ENCODE measurements at places on chromosomes 2 and 18.
A peak's percentile ranks its signal among the peaks of the same experiment; 100 is the strongest.

- DNase-seq, result no peak
Observed at GRCh38 chr18:77056344-77057005, 76.1 kb downstream of the MBP start.

DNA sequence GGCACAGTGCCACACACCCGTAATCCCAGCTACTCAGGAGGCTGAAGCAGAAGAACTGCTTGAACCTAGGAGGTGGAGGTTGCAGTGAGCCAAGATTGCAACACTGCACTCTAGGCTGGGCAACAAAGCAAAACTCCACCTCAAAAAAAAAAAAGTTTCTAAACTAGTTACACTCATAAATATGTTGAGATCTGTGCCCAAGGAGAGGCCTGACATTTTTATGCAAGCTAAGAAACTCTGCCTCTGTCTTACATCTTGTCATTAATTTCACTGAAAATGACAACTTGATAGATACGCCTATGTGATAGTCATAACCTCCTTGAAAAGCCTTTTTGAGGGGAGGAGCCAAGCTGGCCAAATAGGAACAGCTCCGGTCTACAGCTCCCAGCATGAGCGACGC, 412.7 kb downstream of the STK39 start:
- DNase-seq, result no peak

DNA sequence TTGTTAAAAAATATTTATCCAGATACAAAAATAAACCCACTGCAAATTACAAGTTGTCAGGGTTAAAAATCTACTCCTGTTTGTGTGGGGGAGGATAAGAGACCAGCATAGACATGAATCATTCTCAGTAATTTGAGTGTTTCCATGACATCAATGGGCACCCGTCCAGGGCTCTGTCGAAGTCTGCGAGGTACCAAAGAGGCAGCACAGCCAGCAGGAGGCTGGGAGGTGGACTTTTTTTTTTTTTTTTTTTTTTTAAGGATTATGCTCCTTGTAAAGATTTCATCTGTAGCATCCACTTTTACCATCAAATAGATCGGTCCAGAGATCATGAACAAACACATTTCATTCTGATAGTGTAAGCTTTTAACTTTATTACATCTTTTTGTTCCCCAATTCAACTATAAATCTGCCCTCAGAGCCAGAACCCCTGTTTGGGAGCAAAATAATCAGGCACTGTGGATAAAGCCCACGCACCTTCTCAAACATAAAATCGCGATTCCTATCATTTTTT, 182.0 kb downstream of the TCF4 start:
- peak; percentile 77 for DNase-seq

DNA sequence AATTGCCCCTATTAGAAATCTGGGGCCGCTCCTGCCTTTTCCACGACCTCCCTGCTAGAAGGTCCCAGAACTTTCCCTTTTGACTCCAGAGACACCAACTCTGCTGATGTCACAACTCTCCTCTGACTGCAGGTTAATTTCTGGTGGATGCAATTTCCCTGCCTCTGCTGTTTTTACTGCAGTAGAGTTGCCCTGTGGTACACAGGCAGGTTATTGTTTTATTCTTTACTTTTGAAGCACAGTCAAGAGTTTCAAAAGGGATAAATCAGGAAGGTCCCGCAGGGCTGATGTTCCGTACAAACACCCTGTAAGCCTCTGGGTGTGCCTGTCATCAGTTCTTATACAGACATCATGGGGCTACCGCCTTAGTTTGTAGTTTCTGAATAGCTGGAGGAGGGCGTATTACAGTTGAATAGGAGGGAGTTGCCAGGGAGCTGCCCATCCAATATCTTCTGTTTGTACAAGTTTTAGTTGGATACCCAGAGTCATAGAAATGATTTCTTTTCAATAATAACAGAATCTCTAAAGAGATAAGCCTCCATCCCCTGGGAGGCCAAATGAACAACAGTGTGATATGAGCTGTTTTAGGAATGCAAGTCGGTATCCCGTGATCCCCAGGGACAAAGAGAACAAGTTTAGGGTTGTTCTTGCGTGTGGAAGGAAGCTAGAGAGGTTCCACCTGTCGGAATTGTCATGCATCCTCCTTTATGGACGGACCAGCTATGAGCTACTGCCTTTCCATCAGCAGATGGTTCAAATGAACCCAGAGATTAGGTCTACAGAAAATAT, 108.4 kb upstream of the COPS8 start:
- no peak for DNase-seq

DNA sequence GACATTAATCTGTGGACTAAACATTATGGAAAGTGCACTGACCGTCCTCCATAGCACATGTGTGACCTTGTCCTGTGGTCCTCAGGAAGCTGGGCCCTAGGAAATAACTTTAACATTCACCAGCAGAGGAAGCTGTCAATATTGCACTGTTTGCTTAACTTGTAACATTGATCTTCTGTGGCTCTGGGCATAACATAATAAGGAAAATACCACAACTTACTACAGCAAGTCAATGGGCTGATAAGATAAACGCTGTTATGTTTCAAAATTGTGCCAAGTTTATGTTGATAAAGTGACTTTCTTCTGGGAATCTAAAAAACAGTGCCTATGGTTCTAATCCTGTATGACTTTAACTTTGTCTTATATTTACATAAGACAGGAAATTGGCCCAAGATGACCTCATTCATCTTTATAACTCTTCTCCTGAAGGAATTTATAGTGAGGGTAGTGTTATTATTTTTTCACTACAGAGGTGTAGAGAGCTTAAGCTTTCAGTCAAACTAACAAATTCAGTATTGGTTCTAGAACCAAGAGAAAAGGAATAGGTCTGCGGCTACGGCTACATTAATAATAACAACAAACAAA, 113.7 kb upstream of the MAP4K3 start:
- DNase-seq, result no peak

- no peak for DNase-seq
Observed at GRCh38 chr18:8151181-8151580, 458.1 kb upstream of the RAB12 start.

DNA sequence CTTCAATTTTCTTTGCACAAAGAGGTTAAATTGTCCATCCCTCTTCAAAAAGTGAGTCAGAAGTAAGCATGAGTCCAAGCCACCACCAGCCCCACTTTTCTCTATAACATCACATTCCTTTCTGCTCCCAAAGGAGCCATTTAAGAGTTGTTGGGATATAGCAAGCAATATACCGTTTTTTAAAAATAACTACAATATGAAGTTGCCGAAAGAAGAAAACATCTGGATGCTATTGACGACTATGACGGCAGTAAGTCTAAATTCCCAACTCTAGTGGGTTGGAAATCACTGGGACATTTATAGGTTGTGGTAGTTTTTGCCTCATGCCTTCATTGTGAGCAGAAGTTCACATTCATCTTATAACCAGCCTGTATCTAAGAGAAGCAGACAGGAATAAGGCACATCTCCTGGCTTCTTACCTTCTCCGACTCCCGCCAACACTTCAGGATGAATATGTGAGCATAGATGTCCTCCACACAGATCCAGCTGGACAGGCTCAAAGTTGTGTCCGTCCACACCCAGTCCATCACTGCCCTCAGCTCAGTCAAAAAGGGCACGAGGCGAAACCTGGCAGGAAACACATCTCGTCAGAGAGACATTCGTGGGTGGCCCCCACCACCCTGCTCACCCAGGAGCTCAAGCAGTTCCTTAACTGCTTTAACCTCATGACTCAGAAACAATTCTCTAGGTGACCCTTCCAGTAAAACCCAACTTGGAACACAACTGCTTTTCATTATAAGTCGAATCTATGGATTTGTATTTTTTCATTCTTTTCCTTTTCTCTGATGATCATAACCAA, 163.6 kb downstream of the NAPG start:
- DNase-seq, result no peak

DNA sequence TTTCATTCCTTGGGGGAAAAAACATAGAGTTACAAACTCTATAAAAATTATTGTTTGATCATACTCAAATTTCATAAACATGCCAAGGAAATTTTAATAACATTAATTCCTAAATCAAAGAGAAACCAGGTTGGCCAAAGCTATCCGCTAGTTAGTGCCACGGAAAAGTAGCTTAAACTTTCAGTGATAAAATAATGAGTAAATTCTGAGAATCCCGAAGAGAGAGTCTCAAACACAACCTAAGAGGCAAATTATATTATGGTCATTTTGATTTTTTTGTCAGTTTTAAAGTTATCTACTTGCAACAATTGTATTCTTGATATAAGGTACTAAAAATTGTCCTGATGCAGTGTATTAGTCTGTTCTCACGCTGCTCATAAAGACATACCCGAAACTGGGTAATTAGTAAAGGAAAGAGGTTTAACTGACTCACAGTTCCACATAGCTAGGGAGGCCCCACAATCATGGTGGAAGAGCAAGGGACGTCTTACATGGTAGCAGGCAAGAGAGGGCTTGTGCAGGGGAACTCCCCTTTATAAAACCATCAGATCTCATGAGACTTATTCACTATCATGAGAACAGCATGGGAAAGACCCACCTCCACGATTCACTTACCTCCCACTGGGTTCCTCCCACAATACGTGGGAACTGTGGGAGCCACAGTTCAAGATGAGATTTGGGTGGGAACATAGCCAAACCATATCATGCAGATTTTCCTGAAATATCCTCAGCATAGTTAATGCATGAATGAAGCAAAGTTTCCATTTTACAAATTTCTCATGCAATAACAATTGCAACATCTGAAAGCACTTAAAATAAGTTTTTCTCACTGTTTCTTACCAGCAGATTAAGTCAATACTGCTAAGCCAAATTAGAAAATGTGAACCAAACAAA, 205.9 kb upstream of the STK17B start:
- no peak for DNase-seq

DNA sequence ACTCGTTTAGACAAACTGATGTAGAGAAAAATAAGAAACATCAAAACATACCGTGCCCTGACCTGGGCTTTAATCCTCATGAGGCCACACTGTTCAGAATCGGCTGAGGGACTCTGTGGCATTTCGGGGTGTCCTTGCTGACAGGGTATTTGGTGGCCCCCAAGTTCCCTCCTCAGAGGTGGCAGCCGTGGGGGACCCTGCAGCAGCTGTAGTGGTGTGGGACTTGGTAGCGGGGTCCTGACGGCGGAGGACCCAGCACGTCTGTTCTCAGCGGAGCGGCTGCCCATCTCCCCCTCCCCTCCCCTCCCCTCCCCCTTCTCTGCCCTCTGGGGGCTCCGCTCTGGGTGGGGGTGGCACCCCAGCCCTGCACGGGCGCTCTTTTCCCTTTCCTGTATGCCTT, 18.4 kb downstream of the KCNG2 start:
- DNase-seq, result no peak

- DNase-seq, result no peak
Observed at GRCh38 chr2:209969692-209970091, 32.7 kb upstream of the RPE start.

DNA sequence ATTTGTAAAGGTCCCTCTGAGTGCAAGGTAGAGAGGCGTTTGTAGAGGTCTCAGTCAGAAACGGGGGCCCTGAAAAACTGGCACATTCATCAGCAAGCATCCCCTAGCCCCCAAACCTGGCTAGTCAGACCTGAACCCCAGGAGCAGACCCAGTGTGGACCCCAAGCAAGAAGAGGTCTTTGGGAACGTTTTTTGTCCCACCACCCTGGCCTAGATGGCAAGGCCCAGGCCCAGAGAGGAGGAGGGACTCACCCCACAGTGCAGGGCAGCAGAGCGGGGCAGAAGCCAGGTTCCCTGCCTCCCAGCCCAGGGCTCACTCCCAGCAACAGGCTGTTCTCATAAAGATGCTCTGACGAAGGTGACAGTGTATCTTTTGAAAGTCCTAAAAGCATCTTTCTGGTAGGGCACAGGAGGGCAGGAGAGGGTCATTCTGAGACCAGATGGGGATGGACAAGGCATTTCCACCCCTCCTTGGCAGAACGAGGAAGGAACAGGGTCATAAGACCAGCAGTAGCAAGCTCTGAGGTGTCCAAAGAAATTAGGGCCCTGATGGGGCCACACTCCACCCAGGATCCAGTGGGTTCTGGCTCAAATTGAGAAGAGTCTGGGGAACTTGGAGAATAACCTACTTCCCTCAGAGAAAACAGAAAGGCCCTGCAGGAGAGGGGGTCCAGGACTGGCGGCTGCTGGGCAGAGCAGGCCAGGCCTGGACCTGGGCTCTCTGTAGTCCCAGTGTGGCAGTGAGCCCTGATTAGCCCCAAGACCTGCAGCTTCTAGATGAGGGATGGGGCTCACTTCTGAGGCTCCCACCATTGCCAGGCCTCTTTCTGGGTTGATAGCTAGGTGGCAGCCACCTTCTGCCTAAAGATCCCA, 18.2 kb downstream of the ADRA2B start:
- DNase-seq, result no peak

- DNase-seq, result no peak
Observed at GRCh38 chr2:133801946-133802345, 233.7 kb upstream of the NCKAP5 start.

- DNase-seq, result no peak
Observed at GRCh38 chr2:85648619-85649018, 19.4 kb downstream of the SFTPB start.

- no peak for DNase-seq
Observed at GRCh38 chr2:116879650-116880160, 934.8 kb upstream of the DDX18 start.

DNA sequence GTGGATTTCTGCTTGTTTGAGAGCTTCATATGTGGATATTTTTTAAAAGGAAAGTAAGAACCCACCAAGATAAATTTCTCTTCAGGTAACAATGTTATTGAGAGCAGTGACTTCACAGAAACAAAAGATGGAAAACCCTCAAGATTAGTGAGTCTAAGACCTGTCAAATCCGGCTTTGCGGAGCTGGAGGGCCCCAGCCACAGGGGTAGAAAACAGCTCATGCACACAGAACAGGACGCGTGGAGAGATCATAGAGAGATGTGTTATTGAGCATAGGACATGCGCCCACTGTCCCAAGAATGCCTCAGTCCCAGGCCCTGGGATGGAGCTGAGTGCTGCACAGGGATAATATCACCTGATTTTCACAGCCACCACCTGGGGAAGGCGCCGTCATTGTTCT, 21.3 kb downstream of the EDAR start:
- DNase-seq, result no peak

- peak; percentile 72 for DNase-seq
Observed at GRCh38 chr18:61551586-61551985, 218.4 kb downstream of the CDH20 start.

DNA sequence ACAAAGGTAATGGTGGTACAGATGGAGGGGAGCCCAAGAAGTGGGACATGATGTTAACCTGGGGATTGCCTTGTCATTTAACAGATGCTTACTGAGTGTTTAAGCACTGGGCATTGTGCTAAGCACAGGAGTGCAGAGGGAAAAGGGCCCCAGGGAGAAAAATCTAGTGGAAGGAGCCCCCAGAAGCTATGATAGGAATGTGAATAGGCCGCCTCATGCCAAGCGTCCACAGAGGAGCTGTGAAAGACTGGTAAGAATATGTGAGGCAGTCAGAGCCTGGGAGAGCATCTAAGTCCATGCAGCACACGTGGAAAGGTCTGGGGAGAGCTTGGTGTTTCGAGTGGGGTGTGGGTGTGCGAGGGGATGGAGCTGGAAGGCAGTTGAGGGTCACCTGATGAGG, 5.5 kb downstream of the ZNF532 start:
- DNase-seq, result peak; percentile 18

Data from ureter (tissue), 1 donor.